ENCODE measurements at places on chromosomes 3 and 15. TPM values are rescaled to one million over a fixed set of nuclear protein-coding genes. Genes with fewer than 3 reads are reported as not detected.

ITIH1 gene
- not detected for total RNA-seq

PIGBOS1 gene
- 15.0 TPM for total RNA-seq

LMCD1 gene
- total RNA-seq: 81.0 TPM

CHDH gene
- total RNA-seq: under 0.01 TPM

USP13 gene
- total RNA-seq: 5.3 TPM

MTHFS gene
- 11.4 TPM for total RNA-seq

SNX4 gene
- total RNA-seq: 33.8 TPM

All from cardiac atrium fibroblast (primary cell).